ENCODE measurements at places on chromosomes 4 and X.

DNA sequence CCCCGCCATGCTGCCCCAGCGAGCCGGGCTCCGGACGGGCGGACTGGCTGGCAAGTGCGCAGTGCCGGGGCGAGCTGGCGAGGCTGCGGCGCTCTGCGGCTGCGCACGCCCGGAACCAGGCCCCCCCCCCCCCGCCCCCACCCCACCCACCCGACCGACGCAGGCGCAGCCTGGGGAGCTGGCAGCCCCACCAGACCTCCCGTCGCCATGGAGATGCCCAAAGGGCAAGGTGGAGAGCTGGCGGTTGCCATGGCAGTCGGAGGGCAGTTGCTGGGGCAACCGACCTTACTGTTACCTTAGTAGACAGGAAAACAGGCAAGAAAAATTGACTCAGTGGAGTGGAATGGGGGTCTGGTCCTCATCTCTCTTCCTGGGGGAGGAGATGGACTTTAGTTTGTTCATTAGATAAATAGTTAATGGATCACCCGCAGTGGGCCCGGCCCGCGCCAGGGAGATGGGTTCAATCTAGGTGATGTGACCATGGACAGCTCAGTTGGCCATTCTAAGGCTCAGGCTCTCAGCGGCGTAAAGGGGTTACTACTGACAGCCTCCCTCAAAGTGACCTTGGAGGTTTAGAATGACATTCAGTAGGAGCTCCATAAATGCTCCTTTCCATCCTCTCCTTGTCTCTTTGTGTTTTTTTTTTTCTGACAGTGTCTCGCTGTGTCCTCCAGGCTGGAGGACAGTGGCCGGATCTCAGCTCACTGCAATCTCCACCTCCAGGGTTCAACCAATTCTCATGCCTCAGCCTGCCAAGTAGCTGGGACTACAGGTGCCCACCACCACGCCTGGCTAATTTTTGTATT, at the start of gene PCSK1N:
Gene PCSK1N (minus strand): TSS at position 87 of the 806 bp plus-strand sequence. CDS start 78 bp downstream, at position 9.
- peak; percentile 38 for DNase-seq

DNA sequence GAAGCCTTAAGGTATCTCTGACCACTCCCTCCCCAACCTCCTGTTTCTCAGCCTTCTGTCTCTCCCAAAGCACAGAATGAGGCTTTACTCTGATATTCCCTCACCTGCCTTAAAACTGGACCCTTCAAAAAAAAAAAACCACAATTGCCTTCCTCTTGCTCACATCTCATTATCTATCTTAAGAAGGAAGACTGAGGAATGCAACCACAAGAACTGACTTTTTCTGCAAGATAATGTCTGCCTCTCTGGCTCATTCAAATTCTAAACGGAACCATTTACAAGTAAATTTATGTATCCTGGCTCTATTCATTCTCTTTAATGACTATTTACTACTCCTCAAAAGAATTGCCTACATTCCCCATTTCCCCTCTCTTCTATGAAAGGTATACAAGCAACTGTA, 545.5 kb upstream of the HTR2C start:
- DNase-seq, result no peak

GRCh38 chrX:41234962-41235361, 99.0 kb upstream of the DDX3X start:
- DNase-seq, result no peak

DNA sequence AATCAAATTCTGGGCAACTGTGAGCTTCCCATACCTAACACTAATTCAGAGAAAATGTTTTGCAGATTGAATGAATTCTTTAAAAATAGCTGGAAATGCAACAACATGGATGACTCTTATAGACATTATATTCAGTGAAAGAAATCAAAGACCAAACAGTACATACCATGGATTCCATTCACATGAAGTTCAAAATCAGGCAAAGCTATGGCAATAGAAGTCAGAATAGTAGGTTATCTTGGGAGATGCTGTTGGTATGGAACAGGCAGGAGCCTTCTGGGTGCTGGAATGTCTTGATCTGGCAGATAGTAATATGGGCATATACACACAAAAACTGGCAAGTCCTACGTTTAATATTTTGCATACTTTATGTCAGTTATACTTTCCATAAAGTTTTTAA, 25.5 kb upstream of the CBLL2 start:
- DNase-seq, result no peak

DNA sequence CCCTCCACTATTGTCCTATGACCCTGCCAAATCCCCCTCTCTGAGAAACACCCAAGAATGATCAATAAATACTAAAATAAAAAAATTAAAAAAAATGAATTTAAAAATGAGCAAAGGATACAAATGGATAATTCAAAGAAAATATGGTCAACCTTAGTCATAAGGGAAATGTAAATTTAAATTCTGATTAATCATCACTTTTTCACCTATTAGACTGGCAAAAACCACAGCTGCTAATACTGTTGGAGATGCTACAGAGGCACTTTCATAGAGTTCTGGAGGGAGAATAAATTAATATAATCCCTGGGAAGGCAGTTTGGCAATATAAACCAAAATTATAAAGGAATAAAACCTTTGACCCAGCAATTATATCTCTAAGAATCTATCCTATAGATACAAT, 50.3 kb downstream of the LRBA start:
- DNase-seq, result no peak

DNA sequence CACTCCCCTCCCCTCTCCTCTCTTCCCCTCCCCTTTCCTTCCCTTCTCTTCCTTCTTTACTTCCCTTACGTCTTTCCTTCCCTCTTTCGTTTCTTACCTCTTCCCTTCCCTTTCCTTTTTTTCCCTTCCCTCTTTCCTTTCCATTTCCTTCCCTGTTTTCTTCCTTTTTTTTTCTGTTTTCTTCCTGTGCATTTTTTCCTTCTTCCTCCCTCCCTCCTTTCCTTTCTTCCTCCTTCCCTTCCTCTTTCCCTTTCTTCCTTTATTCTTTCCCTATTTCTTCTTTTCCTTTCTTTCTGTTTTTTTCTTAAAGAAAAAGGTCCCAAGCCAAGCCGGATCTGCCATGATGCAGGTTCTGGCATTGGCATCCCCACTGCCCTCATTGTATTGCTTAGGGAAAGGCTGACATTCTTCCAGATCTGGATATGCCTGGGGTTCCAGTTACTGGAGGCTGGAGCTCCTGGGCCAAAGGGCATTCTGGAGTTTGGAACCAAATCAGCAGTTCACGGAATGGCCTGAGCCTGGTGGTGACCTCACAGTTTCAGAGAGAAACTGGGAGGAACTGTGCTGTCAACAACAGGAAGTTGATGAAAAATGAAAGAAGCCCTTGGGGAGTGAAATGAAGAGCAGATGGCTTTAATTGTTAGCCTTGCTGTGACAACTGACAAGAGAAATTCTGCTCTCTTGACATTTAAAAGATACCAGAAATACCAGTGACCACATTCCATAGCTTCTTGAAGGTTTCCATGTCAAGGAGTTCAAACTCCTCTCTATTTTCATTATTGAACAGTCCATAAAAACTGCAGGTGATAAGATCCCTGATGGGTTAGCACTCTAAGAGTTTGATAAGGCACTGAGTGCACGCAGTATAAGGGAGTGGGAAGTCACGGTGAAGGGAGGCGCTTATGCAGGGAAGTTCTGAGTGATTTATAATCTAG, 622.1 kb downstream of the SPRY1 start:
- peak; percentile 16 for DNase-seq

GRCh38 chr4:1503583-1504471, 97.6 kb upstream of the NKX1-1 start:
- DNase-seq, result no peak

DNA sequence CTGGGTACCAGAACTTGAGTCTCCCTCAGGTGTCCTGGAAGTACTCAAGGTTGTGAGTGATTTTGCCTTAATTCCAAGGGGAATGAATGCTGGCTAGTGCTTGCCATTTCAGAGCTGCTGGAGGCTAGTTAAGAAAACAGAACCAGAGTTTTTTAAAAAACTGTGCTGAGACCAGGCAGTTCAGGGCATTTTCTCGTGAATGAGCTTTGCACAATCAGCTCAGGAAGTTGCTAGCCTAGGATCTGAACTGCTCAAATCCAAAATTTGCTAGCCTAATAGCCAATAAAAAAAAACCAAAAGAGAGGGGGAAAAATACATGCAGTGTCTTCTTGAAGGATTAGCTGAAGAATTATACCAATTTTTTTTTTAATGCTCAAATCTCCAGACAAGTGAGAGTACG, 292.7 kb downstream of the FBXW7 start:
- no peak for DNase-seq

GRCh38 chr4:80184053-80184824, 13.1 kb upstream of the PRDM8 start:
- DNase-seq, result peak; percentile 96

- peak; percentile 13 for DNase-seq
These were observed 716 bp downstream of the FHIP1A start for GRCh38 chr4:151409470-151410313.

DNA sequence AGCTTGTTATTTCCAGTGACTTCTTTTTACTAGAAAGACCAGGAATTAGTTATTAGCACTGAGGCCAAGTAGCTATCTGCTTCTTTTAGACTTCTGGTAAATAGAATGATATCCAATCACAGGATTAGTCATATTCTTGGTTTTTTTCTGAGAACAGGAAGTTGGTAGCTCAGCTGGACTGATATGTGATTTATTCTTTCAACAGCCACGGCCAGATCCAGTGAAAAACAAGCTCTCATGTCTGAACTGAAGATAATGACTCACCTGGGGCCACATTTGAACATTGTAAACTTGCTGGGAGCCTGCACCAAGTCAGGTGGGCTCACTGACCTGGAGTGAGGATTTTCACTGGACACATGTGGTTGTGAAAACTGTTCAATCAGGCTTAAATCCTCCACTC, 48.6 kb downstream of the PDGFRA start:
- DNase-seq, result peak; percentile 17

DNA sequence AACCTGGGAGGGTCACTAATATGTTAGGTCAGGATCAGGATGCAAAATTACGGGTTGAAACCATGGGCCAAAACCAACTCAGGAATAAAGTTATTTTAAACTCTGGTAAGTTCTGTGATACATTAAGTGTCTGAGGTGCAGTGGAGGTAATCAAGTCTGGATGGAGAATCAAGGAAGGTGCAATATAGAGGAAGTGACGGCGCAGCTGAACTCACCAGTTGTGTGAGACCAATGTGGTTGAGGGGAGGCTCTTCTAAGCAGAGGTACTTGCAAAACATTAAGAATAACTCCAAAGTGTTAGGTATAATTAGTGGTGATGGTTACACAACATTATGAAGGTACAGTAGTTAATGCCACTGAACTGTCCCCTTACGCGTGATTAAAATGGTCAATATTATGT, 19.7 kb downstream of the GAB3 start:
- DNase-seq, result no peak

- DNase-seq, result no peak
These were observed 154.5 kb upstream of the ANK2 start for GRCh38 chr4:112894951-112895350.

DNA sequence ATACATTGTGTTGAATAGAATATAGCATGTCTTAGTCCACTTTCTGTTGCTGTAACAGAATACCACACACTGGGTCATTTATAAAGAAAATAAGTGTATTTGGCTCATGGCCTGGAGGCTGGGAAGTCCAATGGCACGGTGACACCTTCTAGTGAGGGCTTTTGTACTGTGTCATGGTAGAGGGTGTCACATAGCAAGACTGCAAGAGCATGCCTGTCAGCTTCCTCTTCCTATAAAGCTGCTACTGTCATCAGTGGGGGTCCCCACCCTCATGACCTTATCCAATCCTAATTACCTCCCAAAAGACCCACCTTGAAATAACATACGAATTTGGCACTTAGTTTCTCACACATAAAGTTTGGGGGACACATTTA, 193.2 kb downstream of the PTTG2 start:
- DNase-seq, result no peak

DNA sequence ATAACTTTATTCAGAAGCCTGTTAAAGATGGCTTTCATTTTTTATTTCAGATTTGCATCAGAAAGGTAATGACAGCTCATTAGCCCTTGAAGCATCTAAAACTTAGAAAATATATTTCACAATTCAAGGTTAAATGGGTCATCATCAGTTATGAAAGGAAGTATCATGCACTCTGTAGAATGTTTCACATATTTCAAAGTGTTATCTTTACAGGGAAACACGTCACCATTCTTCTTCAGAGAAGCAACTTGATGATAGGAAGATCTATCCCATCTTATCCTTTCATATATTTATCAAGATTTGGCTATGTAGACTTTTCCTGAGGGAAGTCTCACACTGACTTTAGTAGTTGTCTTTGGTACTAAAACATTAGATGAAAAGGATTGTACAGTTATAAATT, 277.8 kb downstream of the TENM3 start:
- no peak for DNase-seq

DNA sequence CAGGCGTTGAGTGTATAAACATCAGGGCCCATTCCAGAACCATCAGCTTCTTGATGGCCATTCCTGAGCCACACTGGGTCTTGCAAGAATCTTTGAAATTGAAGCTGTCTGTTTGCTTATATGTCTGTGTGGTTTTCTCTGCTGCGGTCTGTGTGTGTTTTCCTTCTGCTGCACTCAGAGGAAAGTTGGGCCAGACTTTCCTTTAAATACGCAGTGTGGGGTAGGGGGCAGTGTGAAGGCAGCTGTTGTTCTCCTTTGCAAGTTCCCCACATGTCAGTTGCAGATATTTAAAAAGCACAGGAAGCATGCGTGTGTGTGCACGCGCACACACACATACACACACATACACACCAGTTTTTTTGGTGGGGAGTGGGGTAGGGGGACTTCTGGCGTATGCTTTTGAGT, 32.1 kb downstream of the CCKAR start:
- peak; percentile 13 for DNase-seq

- DNase-seq, result no peak
These were observed 275.0 kb upstream of the IL1RAPL1 start for GRCh38 chrX:28312259-28312658.

DNA sequence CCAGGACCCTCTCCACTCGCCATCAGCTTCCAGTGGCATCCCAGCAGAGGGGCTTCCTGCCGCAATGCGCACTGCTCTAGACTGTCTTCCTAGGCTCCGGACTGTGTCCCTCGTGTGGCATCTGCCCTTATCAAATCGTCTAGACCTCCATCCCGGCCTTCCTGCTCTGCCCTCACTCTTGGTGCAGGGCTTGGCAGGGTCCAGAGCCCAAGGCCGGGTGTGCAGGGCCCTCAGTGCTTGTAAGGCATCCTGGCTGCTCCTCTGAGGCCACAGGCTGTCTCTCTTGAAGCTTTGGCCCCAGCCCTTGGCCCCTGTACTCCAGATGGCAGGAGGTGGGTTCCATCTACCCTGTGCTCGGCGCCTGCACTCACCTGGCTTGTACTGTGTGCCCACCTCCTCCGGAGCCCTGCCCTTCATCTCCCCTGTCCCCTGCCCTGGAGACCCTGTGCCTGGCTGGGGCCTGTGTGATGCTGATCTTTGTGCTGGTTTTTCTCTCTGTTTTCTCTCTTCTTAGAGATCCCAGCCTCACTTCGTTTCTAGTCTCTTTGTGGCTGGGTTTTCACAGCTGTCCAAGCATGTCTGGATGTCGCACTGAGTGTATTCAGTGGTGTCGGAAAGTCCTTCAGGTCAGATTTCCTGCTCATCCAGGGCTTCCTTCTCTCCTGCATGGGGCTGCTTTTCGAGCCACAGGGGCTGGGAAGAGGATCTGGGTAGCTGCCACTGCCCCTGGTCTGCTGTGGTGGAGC, 3.7 kb upstream of the TREX2 start:
- DNase-seq, result no peak

DNA sequence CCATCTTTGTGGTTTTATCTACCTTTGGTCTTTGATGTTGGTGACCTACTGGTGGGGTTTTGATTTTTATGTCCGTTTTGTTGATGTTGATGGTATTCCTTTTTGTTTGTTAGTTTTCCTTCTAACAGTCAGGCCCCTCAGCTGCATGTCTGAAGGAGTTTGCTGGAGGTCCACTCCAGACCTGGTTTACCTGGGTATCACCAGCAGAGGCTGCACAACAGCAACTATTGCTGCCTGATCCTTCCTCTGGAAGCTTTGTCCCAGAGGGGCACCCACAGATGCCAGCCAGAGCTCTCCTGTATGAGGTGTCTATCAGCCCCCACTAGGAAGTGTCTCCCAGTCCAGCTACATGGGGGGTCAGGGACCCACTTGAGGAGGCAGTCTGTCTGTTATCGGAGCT, 199.3 kb upstream of the WDFY3 start:
- DNase-seq, result no peak
